ENCODE measurements at places on chromosomes 11 and 22. TPM values are rescaled to one million over a fixed set of nuclear protein-coding genes. Genes with fewer than 3 reads are reported as not detected.

The RFPL1 gene
- not detected for total RNA-seq

The CTSC gene
- total RNA-seq, result 96.4 TPM

The IFITM10 gene
- total RNA-seq, result not detected

- no peak for DNase-seq
These were observed 6.9 kb upstream of the ACR start for GRCh38 chr22:50730941-50731661.

DNA sequence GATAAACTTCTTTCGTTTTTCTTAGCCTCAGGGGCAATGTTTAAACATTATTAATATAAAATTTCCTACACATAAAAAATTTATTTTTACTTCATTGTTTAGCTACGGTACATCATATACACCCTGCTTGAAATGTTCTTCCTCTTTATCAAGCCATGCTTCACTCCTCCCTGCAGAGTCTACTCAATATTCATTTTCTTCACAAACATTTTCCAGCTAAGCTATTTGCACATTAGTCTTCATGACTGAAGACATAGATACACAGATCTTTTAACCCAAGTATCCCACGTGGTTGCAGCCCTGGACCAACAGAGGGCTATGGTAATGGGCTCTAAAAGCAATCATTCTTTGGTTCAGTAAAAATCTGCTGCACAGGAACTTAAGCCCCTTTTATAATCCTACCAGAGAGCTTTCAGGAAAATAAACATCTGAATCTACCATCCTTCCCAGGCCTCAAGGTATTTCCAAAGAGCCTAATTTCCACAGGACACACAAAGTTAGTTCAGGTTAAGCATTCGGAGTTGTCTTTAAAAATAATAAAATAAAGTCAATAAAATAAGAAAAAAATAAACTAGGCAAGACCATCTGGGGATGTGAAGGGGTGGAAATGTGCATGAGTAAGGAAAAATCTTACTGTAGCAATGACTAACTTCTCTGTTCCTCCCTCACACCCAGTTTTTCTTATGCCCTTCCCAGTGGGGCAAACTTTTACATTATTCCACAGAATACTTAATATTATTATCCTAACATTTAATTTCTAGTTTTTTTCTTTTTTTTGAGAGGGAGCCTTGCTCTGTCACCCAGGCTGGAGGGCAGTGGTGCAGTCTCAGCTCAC is 21.6 kb upstream of the OR6X1 start:
- no peak for DNase-seq

DNA sequence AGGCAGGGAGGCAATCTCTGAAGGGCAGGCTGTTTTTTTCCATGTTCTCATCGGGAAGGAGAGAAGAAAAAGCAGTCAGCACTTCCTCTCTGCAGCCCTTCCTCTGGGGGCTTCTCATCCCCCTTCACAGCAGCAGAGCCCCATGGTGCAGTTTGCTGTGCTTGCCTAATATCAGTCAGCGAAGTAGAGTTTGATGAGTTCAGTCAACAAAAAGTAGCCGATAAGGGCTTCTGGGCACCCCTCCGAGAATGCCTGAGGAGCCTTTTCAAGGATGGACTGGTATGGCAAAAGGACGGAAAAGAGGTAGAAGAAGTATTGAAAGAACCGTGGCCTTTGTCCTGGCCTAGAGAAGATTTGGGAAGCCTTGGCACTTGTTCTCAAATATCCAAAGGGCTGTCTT is 55.6 kb downstream of the NAV2 start:
- DNase-seq, result no peak
